ENCODE measurements at places on chromosomes 3 and 15.

- DNase-seq: no peak
Observed at GRCh38 chr3:23219117-23219516, 16.0 kb downstream of the UBE2E2 start.

DNA sequence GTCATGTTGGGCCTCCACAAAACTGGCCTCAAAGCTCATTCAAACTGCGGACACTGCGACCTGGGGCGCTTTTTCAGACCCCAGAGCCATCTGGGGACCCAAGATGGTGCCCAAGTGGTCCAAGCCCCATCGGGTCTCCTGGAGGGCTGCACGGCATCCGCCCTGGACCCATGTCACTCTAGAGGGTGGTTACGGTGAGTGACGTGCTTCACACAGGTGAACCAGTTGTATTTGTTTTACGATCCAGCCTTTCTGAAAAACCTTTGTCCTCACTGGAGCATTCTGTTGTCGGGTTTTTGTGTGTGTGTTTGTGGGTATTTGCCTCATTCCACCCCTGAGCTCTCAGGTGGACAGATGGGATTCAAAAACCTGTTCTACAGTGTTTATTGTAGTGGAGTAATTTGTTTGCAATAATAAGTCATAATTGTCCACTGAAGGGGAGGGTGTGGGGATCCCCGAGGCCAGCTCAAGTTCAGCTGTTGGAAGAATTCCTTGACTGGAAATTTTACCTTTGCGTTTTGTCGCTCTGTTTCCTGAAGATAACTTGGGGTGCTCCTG, 1.9 kb downstream of the SLC51A start:
- DNase-seq: no peak

DNA sequence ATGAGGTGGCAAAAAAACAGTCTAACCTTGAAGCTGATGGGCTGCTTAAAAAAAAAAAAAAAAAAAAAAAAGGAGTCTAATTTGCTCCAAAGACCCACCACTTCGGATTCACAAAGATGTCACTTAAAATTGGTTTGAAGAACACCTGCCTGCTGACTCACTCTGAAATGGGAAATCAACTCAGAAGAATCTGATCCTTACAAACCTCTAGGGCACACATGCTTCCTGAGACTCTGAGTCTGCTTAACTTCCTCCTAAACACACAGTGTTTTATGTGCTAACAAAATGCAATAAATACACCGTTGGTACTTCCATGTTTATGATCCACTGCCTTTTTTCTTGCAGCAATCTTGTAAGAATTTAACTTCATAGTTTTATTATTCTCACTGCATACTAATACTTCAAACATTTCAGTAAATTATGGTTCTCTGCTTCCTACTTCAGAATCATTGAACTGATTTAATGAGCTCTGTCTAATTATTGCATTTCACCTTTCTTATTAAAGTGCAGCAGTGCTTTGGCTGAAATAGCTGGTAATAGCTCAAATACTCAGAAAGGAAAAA, 73.0 kb upstream of the FRMD4B start:
- no peak for DNase-seq

GRCh38 chr15:38853608-38854007, 289.0 kb upstream of the RASGRP1 start:
- DNase-seq: no peak

- DNase-seq: no peak
Observed at GRCh38 chr3:118968111-118968510, 66.5 kb downstream of the IGSF11 start.

GRCh38 chr15:88981244-88982215, 68.4 kb upstream of the MFGE8 start:
- DNase-seq: no peak

- DNase-seq: no peak
Observed at GRCh38 chr15:52783929-52784798, 6.0 kb downstream of the ONECUT1 start.

Data from NCI-H1436 (cell line).